ENCODE measurements at places on chromosomes 13 and 19.

DNA sequence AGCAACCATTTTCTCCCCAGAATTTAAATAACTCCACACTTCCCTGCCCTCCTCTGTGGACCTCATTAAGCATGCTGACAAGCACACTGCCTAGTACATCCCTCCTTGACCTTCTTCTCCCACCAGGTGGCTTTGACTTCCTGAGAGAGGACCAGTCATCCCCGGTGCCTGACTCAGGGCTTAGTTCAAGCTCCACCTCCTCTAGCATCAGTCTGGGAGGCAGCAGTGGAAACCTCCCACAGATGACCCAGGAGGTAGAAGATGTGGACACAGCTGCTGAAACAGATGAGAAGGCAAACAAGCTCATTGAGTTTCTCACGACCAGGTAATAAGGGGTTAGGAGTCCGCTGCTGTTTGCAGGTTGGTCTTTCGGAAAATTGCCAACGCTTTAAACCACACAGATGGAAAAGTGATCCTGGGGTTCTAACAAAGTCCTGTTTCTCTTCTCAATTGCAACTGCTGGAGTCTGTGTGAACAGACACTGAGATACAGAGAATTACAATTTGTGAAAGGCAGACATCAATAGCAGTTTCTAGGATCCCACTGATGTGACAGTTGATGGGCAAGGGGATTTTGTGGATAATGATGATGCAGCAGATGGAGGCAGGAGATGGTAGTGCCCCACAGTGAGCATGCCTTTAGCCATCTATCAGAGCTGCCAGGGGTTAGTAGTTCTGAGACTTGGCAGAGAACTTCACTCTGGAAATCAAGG, 86.7 kb downstream of the ZAR1L start:
- DNase-seq, result peak; percentile 85

DNA sequence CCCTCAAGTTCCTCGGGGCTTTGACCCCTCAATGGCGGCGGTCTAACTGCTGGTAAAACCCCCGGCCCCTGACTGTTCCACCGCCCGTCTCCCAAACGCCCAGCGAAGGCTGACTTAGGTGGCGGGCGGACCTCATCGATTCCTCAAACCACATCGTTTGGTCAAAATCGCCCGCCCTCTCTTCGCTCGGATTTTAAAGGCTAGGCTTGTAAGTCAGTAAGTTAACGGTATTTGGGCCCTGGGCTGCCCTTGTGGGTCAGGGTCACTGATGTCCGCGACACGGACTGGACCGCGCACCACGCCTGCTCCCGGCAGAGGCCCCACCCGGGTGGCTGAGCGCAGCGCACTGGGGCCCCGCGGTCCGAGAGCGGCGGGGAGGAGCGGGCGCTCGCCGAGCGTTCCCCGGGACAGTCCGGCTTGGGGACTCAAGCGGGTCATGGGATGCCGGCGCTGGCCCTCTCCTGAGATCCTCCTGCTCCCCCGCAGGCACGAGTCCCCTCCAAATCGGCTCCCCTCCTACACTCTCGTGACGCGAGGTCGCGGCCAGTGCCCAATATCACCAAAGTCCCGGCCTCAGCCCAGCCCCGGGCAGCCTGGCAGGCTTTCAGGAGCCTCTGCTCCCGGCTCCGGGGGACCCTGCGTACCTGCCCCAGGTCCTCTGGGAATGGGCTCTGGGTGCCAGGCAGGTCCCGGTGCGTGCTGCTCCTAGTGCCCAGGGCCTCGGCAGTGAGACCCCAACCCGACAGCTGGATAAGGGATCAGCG, 1.0 kb downstream of the FLT1 start:
- DNase-seq, result no peak

DNA sequence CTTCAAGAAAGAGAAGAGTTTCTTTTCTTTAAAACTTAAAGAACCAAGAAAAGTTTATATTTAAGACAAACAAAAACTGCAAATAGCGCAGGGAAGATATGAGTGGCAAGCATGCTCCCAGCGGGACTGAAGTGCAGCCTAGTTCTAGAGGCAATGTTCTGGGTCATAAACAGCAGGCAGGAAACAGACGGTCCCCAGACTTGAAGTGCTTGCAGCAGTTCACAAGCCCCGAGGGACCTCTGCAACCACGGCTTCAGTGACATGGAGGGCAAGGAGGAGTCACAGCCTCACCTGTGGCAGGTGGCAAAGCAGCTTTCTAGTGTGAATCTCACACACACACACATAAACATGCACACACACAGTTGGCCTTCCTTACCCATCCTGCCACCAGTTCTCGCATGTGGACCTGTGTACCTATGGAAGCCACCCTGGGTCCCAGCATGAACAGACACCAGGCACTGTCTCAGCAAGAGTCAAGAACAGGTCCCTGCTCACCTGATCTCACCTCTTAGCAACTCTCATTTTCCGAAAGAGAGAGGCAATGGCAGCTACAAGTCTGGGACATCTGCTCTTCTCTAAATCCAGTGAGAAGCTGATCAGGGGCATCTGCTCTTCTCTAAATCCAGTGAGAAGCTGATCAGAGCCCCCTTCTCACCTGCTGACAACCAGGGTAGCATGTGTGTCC, 162.0 kb downstream of the EFNB2 start:
- DNase-seq, result no peak

GRCh38 chr19:28495046-28495445, 717.9 kb downstream of the UQCRFS1 start:
- DNase-seq, result no peak

DNA sequence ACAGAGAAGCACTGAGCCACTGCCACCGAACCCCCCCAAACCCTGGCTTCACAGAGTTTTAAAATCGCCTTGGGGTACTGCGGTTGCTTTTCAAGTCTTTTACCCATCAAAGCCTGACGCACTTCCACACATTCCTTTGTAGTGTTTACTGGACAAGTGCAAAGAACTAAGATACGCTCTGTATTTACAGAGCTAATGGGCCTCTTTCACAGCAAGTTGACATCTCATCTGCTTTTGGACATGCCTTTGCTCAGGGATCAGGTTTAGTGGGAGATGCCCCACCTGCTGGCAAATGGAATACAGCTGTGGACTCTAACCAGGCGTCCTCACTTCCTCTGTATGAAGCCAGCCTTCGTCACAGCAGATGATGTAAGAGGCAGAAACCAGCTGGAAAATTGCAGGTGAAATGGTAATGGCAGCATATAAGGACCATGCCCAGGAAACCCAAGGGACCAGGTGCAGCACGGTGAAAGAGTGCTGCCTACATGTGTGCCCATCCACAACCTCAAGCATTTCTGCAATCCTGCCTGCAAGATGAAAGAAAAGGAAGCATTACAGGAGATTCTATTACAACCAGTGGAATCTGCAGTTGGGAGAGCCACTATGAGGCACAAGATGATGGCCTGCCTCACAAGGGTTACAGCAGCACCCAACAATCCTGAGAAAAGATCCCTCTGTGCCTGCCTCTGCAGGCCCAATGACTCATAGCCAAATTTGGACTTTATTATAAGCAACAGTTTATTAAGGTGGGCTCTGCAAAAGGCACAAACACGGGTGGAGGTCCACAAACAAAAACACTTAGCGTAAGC, 34.7 kb downstream of the BRD4 start:
- peak; percentile 62 for DNase-seq

DNA sequence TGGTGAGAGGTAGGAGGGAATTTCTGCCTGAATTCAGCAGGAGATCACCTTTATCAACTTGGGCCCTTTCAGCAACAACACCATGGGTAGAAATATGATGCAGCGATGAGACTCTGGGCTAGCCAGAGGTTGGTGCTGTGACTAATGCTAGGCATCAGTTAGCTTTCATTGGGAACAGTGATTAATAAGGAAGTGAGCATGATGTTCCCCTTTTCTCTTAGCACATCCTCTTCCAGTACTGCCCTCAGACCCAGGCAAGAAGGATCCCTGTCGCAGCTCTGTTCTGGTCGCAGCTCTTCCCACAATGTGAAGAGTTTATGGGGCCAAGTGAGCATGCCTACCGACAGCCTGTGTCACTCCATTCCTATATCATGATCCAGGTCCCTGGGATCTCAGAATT, 100.5 kb downstream of the FLT1 start:
- DNase-seq, result peak; percentile 22

DNA sequence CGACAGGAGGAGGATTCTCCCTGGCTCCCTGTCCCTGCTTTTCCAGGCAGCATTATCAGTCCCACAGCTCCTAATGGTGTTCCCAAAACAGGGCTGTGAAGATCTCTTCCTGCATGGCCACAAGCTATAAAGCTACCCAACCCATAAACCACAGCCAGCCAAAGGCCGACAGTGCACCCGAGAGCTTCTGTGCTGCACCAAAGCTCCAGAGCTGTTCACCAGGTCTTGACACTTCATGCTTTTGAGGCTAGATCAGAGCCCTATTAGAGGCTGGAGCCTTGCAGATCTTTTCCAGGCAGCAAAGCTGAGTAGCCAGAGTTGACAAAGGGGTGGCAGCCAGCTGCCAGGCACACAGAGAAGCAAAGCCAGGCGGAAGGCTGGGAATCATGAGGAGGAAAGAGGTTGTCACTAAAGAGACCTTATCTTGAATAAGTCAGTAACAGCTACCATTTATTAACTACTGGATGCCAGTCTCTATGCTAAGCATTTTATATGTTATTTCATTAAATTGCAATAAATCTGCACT, 180.4 kb downstream of the KATNAL1 start:
- DNase-seq, result no peak

- no peak for DNase-seq
Observed at GRCh38 chr13:76556627-76557026, 329.6 kb downstream of the KCTD12 start.

DNA sequence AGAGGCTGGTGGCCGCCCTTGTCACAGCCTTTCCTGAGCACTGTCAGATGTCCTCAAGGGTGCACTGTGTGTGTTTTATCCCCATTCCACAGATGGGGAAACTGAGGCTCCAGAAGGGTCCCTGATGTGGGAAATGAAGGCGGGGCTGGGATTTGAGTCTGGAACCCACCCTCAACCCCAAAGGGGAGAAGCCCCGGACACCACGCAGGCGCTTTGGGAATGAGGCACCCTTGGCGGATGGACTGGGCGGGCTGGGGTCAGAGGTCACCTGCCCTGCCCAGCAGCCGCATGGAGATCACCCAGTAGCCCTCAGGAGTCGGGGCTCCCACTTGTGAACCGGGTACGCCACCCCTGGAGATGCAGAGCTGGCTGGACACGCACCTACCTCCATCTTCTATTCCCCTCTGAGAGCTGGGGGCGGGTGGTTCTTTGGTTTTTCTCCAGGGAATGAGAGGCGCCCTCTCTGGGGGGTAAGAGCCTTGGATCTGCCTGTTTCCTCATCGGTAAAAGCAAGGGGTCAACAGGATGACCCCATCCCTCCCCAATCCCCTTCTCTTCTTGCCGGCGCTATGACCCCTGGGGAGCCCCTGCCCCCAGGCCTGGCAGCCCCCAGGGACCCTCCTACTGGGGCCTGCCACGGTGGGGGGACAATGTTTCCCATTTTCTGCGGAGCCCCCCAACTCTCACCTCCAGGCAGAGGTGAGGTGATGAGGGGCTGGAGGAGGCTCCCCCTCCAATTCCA, 8.3 kb upstream of the ONECUT3 start:
- no peak for DNase-seq

- peak; percentile 90 for DNase-seq
Observed at GRCh38 chr13:31476266-31476665, 263.1 kb upstream of the RXFP2 start.

DNA sequence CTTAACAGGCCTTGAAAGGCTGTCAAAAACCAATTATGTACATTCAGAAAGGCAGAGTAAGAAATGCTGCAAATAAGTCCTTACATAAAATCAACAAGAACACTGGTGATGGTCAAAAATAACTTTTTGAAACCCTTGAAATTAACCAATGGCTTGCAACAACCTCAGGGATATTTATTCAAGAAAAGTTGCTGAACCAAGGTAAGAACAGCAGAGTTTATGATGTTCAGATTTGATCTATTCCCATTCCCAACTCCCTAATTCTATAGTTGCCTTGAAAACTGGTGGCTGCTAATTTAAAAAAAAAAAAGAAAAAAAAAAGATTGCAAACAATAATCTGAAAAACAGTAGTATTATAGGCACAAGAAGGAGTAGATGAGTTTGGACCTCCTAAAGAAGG, 109.8 kb upstream of the UFM1 start:
- DNase-seq, result no peak

DNA sequence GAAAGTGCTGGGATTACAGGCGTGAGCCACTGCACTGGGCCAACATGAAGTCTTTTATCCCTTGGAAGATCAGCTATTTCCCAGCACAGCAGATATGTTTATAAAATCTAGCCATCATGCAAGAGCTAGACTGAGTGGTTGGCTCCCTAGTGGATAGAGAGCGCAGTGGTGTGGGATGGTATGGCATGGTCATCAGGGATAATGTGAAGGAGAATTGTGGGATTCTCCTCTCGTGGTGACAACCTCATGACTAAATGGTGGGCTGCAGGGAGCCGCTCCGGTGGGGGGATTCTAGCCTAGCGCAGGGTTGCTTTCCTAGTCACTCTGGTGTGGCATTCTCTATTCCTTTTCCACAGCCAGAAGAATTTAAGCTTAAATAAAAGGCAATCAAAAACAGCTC, 43.3 kb upstream of the GPI start:
- no peak for DNase-seq

- DNase-seq, result no peak
Observed at GRCh38 chr19:14404312-14404711, 14.8 kb downstream of the DDX39A start.

DNA sequence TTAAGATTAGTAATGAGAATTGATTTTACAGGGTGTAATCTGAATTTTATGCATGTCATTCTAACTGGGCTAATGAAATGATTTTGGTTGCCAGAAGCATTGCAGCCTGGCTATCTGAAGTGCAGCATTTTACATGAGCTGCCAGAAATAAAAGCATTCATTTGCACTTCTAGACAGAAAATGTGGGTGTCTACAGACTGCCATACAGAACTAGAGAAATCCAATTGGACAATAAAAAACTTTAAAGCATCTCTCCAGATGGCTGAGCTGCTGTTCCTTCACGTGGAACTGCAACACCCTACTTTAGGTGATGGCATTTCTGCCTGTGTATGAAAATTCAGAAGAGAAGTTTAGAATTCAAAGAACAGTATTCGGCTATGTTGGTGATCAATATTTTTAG, 450.1 kb upstream of the SLITRK1 start:
- no peak for DNase-seq

- DNase-seq, result no peak
Observed at GRCh38 chr19:32367063-32367462, 21.7 kb downstream of the ZNF507 start.

- no peak for DNase-seq
Observed at GRCh38 chr13:39682788-39683187, 27.3 kb downstream of the COG6 start.

DNA sequence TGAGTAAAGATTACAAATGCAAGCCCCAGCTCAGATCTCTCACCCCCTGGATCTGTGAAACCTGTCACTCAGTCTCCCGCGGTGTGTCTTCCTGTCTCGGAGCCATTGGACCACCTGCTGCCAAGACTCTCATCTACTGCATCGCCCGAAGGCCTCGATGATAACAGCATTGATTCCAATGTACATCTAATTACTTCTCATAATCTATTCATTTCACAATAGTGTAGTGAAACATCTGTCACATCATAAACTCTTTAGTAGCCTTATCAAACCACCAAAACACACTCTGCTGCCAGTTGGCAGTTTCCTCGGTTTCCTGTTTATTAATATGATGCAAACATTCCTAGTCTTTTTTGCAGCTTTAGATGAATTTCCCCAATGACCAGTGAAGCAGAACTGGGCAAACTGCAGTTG, 220.3 kb downstream of the POU4F1 start:
- DNase-seq, result no peak

Data from amniotic epithelial cell (primary cell).